ENCODE measurements at places on chromosomes 2 and 18. TPM values are rescaled to one million over a fixed set of nuclear protein-coding genes. Genes with fewer than 3 reads are reported as not detected.

GRCh38 chr18:8709248-8710059 is 4.1 kb downstream of the MTCL1 start:
- no peaks in the 10 kb centered on the region for H3K36me3 ChIP-seq
- peaks cover 17% of the 10 kb centered on the region for H3K27me3 ChIP-seq
- H3K27ac ChIP-seq: no peak overlapping the region
- peaks cover 24% of the 10 kb centered on the region for H3K4me1 ChIP-seq

- no peaks in the 10 kb centered on the region for H3K27me3 ChIP-seq
- DNase-seq: no peak
- no peaks in the 10 kb centered on the region for H3K36me3 ChIP-seq
- no peak overlapping the region for H3K4me3 ChIP-seq
- no peaks in the 10 kb centered on the region for H3K4me1 ChIP-seq
- H3K27ac ChIP-seq: no peak overlapping the region
These were observed 127.6 kb downstream of the RAB3GAP1 start for GRCh38 chr2:135179689-135180088.

- DNase-seq: no peak
- peaks cover 49% of the 10 kb centered on the region for H3K27me3 ChIP-seq
- no peak overlapping the region for H3K4me3 ChIP-seq
- peaks cover 1% of the 10 kb centered on the region for H3K4me1 ChIP-seq
- no peaks in the 10 kb centered on the region for H3K36me3 ChIP-seq
These were observed 11.4 kb upstream of the ONECUT2 start for GRCh38 chr18:57423821-57424220.

DNA sequence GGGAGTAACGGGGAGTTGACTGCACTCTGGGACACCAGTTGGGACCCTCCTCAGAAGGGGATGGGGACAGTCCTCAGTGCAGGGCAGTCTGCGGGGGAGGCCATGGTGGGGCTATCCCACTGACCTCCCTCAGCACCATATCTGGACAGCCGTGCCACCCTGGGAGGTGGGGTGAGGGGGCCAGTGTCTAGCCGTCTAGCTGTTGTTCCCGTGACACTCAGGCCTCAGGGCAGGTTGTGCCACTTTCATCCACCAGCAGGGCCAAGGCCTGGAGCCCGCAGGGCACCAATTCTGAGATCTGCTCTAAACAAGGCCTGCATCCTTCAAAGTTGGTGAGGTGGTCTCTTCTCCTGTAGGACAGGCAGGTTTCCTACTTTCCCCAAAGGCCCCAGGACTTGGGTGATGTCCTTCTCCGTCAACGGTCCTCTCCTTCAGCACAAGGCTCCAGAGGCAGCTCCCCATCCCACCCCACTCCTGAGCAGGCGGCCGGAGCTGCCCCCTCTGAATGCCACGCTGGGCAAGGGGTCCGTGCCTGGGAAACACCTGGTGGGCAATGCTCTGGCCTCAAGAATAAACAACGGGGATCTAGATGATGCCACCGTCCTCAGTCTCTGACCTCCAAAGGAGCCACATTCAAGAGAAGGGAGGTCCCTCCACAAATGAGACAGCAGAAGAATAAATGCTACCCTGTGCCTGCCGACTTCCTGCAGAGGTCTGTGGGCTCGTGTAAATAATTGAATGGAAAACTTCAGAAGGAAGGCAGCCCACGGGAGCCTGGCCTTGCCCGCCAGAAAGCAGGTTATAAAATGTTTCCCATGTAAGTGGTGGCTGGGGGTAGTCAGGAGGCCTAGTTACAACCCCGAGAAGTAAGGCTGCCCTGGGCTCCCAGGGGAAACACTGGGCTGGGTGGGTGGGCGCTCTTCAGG is 42.8 kb upstream of the PTMA start:
- no peaks in the 10 kb centered on the region for H3K36me3 ChIP-seq
- H3K27ac ChIP-seq: peak overlapping the region; percentile 99
- peaks cover 36% of the 10 kb centered on the region for H3K4me1 ChIP-seq
- DNase-seq: no peak
- no peak overlapping the region for H3K4me3 ChIP-seq

ARHGAP15 gene
- total RNA-seq: not detected

LIMS3 gene
- 0.31 TPM for total RNA-seq

SFTPB gene
- not detected for total RNA-seq
